ENCODE measurements at places on chromosomes 13 and 19.

- no peak for DNase-seq
Measured at GRCh38 chr13:29878101-29878500, 27.7 kb upstream of the UBL3 start.

DNA sequence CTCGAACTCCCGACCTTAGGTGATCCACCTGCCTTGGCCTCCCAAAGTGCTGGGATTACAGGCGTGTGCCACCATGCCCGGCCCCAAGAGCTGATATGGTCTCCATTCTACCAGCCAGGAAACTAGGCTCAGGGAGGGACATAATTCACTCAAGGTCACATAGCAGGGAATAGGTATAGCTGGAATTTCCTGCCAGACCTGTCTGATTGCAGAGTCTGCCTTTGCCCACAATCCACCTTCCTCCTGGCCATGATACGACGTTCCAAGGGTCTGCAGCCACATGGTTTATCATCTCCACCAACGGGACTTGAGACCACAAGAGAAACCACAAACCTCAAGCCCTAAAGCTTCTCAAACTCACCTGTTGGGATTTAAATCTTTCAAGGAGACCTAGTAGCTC, 32.0 kb downstream of the ZNRF4 start:
- no peak for DNase-seq

DNA sequence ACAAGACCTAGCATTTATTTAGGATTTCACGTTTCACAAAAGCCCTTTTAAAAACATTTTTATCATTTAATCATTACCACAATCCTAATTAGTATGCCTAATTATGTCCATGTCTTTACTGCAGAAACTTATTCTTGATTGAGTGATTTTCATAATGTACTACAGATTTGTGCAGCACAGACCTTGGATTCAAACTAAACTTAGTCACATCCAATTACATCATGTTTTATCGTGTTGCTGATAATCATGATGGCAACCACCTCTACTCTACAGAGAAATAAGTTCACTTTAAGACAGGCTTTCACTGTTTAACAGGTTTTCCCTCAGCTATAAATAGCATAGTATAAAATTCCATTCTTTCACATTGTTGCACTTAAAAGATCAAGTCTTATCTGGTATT, 240.9 kb upstream of the RFC3 start:
- no peak for DNase-seq

DNA sequence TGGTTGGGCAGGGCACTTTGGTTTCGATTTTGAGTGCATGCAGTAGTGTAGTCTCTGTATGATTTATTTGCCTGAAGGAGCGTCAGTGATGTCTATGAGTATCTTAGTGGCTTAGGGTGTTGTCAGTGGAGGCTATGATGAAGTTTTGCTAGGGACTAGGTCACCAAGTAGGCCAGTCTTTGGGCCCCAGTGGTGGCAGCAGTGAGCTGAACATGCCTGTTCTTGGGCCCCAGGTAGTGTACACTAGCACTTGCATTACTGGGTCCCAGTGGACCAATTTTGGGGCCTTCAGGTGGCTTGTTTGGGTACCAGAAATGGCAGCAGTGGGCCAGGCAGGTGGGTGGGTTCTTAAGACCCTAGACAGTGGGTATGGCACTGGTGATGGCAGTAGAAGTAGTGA, 598.7 kb upstream of the SPRY2 start:
- no peak for DNase-seq

DNA sequence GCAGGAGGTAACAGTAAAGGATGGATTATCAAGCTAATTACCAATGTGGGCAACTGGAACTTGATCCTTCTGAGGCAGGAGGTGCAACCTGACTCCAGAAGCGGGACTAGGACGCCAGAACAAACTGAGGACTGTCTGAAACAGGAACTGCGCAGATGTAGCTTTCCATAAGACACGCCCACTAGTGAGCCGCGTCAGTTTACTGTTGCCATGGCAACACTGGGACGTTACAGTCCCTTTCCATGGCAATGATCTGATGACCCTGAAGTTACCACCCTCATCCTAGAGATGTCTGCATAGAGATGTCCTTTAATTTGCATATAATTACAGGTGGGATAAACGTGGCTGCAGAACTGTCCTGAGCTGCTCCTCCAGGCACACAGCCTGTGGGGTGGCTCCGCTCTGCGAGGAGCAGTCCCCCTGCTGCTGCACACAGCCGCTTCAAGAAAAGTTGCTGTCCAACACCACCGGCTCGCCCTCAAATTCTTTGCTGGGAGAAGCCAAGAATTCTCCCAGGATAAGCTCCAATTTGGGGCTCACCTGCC, 816.6 kb downstream of the UQCRFS1 start:
- no peak for DNase-seq

DNA sequence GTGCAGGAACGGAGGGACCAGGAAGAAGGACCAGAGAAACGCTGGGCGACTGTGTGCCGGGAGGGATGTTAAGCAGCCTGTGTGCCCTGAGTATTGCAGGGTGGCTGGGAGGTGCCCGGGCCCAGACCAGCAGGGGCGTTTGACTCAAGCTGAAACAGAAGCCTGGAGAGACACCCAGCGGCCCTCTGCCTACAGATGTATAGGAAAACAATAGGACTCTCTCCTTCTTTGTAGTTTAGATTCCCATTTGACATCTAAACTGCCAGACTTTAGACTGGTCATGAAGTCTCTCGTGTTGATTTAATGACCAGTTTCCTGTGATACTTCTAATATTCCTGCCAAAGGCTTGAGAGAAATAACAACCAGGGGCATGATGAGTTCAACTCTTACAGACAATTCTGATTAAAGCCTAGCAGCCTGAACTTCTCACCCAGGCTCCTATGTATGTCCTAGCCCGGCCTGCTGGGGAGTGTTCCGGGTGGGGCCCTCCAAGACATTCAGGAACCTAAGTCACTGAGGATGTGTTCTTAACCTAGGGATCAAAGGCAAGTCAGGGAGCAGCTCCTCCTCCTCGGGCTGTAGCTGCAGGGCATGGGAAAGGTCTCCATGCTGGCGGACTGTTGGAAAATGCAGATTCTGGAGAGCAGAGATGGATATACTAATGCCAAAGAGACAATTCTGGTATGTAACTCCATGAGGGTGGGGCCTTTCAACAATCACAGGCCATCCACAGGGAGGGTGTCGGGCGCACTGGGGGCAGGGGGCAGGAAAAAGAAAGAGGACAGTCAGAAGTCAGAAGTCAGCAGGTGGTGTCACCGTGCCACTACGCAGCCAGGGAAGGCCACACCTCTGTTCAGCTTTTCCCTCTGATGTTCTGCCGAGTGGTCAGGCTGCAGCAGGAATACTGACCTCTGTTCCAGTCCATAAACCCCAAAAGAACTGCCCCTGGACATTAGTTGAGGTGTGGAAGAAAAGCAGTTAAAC, 131.8 kb downstream of the STARD13 start:
- no peak for DNase-seq

DNA sequence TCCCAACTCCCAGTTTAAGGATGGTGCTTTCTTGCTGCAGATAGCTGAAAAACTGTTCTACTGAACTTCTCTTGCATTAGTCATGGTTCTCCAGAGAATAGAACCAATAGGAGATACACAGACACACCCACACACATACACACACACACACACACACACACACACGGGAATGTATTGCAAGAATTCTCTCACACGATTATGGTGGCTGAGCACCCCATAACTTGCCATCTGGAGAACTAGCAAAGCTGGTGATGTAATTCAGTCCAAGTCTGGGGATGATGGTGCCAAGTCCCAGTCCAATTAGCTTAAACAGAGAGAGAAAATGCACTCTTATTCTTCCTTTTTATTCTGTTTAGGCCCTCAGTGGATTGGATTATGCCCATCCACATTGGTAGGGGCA, 643.9 kb downstream of the DIAPH3 start:
- no peak for DNase-seq

DNA sequence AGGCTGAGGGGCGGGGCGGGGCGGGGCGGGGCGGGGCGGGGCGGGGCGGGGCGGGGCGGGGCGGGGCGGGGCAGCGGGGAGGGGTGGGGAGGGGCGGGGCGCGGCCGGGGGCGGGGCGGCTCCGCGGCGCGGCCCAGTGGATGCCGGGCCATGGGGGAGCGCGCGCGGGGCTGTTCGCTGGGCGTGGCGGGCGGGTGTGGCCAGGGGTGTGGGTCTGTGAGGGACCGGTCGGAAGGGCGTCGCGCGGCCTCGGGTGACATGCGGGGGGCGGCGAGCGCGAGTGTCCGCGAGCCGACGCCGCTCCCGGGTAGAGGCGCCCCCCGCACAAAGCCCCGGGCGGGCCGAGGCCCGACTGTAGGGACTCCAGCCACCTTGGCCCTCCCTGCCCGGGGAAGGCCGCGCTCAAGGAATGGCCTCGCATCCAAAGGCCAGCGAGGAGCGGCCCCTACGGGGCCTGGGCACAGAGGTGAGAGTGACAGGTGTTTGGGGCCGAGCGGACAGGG, at the start of gene ZFP28:
Gene ZFP28, plus strand, starts transcription at position 188 of the 503 bp plus-strand sequence. Its CDS starts 71 bp downstream, at position 259.
- DNase-seq: peak; percentile 72

DNA sequence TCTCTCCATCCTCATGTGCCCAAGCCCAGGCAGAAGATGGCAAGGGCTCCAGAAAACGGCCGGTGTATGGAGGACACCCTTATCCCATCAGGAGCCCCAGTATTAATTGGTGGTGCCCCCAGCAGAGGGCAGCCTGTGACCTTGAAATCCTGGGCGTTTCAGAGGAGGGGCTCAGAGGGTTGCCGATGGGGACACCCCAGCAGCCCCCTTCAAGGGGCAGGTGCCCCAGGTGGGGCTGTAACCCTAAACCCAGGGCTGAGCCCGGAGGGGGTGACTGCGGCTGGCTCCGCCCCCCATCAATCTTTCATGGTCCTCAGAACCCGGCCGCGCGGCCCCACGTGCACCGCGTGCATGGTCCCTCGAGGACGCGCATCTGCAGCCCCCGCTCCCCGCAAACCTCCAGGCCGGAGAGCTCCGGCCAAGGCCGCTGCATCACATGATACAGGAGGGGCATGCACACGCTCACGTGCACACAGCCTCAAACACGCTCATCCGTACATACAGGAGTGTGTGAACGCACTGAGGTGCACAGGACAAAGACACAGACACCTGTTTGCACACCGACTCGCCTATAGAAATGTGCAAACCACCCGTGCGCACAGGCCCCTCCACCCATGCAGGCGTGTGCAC, 949 bp downstream of the RAB3A start:
- DNase-seq: peak; percentile 8

GRCh38 chr19:45424191-45425058, 708 bp upstream of the ERCC1 start:
- no peak for DNase-seq

GRCh38 chr19:33859016-33859415, 62.3 kb downstream of the KCTD15 start:
- no peak for DNase-seq

DNA sequence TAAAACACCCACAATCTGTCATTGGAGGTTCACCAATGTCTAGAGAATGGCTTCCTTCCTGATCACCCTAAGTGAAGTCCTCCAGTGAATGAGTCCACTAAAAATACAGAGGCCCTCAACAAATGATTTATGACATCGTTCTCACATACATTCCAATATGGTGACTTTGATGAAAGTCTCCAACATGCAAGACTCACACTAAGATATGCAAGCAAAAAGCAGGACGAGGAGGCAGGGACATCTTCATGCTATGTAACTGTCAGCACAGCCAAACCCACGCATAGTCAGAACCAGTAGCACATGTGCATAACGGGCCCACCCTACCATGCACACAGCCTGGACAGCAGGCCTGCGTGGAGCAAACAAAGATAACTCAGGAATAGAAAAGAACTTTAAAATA, 16.6 kb upstream of the LSM14A start:
- DNase-seq: no peak

DNA sequence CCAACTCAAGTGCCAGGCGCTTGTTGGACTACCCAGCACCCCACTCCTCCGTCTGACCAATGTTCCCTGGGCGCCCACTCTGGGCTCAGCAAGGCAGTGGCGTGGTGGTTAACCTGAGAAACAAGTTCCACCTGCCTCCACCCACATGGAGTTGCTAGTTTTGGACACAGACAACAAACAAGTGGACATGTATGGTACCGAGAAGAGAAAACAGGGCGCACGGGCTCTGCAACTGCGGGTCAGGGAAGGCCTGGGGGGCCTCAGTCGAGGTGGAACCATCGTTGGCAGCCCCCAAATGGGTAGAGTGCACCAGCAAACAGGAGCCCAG, 2.5 kb downstream of the MIER2 start:
- DNase-seq: no peak
